ENCODE measurements at places on chromosomes 6 and 20.

DNA sequence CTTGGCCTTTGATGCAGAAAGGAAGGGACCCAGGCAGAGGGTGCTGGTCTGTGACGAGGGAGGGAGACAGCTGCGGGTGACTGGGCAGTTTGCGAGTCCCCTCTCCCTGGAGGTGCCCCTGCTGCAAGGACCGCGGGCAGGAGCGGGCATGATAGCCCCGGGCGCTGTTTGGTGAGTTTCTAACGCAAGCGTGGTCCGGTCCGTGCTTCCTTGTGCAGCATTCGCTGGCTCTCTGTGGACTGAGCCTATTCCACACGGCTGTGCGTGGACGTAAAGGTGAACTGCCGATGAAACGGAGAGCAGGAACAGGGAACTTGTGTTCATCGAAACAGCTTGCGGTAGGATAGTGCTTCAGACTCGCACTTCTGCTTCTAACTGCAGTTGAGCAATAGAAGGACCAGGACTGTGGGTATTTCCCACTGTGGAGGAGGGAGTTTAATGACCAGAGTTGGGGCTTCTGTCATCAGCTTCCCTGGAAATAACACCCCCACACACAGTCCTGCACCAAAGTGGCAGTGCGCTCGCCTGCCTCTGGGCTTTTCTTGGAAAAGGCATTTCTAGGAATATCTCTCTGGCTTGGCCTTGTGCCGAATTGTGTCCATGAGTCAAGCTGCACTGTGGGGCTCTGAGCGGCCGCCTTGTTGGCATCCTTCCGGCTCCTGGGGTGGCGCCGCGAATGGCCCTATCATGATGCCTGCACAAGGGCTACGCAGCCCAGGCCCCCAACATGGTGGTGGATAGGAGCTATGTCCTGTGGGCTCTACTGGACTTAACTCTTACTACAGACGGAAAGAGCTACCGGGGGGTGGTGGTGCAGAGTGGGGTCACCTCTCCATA is 48.9 kb downstream of the DUSP22 start:
- no peak for DNase-seq

DNA sequence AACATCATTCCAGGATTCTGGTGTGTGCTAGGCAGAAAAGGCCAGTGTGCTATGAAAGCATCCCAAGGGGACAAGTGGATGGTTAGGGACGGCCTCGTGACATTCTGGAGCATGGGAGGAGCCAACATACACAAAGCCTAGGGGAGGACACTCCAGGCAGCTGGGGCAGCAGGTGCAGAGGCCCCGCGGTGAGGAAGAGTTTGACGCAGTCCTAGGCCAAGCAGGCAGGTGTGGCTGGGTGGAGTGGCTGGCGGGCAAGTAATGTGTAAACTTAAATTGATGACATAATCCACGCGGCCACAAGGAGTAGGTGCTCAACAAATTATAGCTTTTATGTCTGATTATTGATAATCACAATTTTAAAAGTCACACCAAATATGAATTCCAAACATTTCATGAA is 93.6 kb downstream of the TMEM242 start:
- no peak for DNase-seq

DNA sequence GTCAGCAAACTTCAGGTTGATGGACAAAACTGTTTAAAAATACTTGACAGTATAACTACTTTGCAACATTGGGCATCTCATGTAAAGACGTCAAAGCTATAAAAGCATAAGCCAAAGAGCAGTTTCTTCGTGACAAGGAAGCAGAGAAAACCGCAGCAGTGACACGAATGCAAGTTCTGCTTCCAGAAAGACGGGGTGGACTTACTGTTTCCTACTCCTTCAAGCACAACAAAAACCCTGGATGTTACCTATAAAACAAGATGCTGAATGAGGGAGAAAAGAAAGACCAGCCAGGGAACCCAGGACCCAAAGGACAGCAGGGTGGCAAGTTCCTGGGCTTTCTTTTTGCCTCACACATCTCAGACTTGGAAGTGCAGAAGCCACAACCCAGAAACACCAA is 98.0 kb downstream of the DLL1 start:
- DNase-seq: no peak

- no peak for DNase-seq
Observed at GRCh38 chr6:10676403-10676802, 18.0 kb downstream of the C6orf52 start.

DNA sequence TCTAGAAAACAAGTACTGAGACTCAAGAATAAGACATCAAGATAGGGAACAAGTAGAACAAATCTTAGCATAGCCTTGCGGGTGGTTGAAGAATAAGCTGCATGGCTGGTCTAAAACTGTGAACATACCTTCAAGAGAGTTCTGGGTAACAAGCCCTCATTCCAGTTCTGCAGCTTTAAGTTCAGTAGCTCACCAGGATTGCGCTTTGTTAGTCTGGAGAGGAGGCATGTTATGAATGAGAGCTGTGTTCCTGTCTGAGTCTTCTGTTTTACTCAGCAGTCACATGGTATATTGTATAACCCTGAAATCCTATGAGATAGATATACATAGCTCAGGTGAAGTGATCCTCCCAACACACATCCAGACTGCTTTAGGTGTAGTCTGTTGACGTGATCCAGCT is 406.6 kb upstream of the IRAK1BP1 start:
- no peak for DNase-seq

GRCh38 chr20:5789827-5790226 is 39.6 kb downstream of the SHLD1 start:
- no peak for DNase-seq

DNA sequence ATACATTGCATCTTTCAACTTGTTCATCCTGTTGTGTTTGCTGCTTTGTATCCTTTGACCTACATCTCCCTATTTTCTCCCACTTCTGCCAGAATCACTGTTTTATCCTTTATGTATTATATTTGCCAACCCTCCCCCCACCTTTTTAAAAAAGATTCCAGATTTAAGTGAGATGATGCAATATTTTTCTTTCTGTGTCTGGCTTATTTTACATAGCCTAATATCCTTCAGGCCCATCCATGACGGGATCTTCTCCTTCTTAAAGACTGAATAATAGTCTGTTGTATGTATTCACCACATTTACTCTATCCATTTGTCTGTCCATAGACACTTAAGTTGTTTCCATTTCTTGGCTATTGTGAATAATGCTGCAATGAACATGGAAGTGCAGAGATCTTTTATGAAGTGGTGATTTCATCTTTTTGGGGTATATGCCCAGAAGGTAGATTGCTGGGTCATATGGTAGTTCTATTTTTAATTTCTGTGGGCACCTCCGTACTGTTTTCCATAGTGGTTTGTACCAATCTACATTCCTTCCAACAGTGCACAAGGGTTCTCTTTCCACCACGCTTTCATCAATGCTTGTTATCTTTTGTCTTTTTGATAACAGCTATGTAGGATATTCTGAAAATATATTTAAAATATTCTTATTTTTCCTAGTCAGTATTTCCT is 181.0 kb downstream of the CDKAL1 start:
- no peak for DNase-seq

GRCh38 chr20:56289652-56290051 is 41.1 kb downstream of the MC3R start:
- no peak for DNase-seq

All from HuH-7 (cell line).